Hepatocyte (in vitro differentiated cells): ENCODE measurements at places on chromosomes 5 and 9.

DNA sequence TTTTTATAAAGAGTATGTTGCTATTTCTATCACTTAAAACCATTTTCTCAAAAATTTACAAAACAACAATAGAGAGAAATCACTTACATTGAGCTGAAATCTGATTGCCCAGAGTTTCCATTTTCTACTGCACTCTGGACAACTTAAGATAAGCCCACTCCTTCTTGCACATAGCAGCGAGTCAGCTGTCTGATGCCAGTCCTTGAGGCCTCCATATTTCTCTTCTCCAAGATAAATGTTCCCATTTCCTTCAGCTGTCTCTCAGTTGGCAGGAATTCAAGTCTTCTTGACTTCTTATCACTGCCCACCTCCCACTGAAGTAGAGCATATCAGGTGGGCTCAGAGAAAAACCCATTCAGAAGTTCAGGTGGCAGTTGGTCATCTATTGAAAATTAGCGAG, 78.5 kb upstream of the PIP5K1B start:
- DNase-seq = no peak

DNA sequence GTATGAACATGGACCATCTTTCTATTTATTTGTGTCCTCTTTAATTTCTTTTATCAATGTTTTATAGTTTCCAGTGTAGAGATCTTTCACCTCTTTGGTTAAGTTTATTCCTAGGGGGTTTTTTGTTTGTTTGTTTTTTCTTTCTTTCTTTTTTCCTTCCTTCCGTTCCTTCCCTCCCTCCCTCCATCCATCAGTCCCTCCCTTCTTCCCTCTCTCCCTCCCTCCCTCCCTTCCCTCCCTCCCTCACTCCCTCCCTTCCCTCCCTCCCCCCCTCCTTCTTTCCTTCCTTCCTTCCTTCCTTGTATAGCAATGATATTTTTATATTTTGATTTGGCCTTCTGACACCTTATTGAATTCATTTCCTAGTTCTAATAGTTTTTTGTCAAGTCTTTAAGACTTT, 23.4 kb upstream of the IGFBPL1 start:
- no peak for DNase-seq

DNA sequence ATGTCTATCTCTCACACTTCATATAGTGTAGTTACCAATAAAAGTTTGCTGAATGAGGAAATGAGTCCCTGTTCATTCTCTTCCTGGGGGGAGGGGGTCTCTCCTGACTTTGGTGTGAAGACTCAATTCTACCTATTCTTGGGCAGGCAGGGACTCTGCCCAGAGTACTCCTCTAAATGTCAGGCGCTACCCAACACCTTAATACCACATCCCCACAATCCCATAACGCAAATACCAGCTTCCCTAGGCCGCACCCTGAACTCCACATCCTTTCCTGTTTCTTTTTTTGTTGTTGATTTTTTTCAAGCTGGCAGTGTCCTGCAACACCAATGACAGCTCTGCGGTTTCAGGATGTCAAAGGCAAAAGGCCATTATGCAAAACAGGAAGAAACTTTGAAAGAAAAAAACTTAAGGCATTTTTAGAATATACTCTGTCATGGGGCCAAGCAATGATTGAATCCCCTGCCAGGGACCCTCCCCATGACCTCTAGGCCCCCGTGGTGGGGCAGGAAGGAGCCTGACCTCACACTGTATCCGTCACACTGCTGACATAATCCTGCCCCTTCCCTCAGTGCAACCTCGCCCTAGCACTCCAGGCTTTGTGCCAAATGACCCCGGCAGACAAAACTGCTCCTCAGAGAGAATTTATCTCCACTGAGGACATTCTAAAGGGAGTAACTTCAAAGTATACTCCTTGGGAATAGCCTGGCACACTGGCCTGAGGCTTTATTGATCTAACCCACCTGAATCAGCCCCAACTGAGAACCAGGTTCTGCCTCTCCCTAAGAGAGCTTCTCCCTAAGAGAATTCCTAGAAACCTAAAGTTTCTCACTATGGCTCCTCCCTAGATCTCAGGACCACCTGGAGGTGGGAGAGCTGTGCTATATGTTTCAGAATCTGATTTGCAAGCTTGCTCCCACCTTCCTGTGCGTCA, 8.0 kb downstream of the B4GALT1 start:
- DNase-seq = peak; percentile 46

GRCh38 chr5:55897905-55898304, 46.7 kb downstream of the IL31RA start:
- DNase-seq = no peak

DNA sequence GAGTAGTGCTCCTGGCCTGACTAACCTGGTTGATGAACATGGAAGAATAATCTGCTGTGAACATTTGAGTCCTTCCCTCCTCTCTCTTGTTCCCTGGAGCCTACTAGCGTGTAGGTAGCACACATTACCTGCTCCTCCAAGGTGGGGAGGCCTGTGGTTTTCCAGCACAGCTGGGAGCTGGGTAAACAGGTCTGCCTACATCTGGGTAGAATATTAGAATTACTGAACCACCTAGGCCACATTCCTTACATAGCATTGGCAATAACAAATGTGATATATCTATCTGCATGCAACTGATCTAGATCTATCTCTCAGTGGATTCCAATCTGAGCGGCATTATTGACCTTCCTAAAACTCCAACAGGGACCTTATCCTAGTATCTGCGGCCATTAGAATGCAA, 151.0 kb upstream of the ZNF366 start:
- DNase-seq = no peak

GRCh38 chr9:76766126-76766525, 1.9 kb downstream of the PCA3 start:
- DNase-seq = no peak

GRCh38 chr9:120927269-120928014, 846 bp upstream of the TRAF1 start:
- DNase-seq = no peak

DNA sequence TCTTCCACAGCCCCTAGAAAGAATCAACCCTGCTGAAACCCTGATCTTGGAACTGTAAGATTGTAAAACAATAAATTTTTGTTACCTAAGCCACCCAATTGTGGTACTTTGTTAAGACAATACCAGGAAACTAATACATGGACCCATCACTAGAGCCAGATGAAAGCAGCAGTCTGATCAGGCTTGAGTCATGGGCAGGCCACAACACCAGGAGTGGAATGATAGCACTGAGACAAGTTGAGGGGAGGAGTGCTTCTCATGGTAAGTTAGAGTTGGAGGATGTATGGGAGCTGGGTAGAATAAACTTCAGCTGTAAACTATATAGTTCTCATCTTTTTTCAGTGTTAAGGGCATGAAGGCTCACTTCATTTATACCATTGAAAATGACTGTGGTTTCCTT, 164.4 kb upstream of the OR13F1 start:
- DNase-seq = no peak

DNA sequence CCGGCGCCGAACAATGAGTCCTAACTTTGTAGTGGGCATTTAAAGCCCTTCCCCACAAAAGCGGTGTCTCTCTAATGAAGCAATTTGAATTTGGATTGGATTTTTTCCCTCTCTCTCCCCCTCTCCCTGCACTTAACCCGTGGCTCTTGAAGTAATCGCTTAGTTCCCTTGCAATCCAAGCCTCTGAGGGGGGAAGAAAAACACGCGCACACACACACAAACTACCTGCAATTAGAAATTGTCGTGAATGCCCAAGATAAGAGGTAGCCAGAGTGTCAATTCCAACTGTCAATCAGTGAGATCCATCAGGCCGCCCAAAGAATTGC, 1.2 kb downstream of the LHX6 start:
- DNase-seq = no peak

- DNase-seq = no peak
These were observed 17.4 kb downstream of the AKNA start for GRCh38 chr9:114370251-114370967.

GRCh38 chr5:143165049-143165880, 238.2 kb downstream of the NR3C1 start:
- no peak for DNase-seq

DNA sequence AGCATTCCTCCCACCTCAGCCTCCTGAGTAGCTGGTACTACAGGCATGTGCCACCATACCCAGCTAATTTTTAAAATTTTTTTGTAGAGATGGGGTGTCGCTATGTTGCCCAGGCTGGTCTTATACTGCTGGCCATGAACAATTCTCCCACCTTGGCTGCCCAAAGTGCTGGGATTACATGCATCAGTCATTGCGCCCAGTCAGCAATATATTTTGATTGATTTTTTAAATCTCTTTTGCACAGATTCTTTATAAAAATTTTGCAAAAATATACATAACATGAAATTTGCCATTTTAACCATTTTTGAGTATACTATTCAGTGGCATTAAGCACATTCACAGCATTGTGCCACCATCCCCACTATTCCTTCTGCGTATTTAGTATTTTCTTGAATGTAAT, 94.0 kb downstream of the INVS start:
- DNase-seq = no peak

DNA sequence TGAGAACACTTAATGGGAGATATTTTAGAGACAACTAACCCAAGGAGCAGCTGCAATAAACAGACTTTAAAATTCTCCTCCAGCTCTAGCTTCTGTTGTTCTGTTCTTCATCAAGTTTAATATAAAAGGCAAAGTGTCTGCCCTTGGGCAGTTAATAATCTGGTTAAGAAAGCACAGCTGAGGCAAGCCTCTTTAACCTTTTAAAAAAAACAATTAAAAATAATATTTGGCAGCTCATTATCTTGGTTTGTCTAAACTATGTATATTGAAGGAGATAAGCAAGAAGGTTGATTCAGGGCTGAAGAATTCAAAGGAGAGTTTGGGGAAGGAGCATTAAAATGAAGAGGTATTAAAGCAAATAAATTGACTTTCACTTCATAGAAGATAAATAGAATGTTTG, 75.4 kb downstream of the TSSK1B start:
- DNase-seq = no peak

DNA sequence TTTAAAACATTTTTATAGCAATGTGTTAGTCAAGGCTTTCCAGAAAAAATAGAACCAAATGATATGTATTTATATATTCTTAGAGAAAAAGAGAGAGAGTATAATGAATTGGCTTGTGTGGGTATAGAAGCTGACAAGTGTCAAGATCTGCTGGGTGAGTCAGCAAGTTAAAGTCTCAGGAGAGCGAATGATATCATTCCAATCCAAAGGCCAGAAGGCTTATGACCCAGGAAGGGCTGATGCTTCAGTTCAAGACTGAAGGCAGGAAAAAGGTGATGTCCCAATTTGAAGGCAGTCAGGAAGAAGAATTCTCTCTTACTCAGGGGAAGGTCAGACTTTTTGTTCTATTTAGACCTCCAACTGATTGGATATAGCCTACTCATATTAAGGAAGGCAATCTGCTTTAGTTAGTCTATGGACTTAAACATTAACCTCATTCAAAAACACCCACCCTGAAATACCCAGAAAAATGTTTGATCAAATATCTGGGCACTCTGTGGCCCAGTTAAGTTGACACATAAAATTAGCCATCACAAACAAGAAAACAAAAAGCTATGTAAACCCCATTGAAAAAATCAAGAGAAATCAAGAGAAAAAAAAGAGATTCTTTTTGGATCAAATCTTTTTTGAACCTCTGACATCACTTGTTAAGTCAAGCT, 189.6 kb downstream of the PIK3R1 start:
- peak; percentile 62 for DNase-seq

GRCh38 chr5:149441986-149442385, 62.9 kb upstream of the IL17B start:
- no peak for DNase-seq

DNA sequence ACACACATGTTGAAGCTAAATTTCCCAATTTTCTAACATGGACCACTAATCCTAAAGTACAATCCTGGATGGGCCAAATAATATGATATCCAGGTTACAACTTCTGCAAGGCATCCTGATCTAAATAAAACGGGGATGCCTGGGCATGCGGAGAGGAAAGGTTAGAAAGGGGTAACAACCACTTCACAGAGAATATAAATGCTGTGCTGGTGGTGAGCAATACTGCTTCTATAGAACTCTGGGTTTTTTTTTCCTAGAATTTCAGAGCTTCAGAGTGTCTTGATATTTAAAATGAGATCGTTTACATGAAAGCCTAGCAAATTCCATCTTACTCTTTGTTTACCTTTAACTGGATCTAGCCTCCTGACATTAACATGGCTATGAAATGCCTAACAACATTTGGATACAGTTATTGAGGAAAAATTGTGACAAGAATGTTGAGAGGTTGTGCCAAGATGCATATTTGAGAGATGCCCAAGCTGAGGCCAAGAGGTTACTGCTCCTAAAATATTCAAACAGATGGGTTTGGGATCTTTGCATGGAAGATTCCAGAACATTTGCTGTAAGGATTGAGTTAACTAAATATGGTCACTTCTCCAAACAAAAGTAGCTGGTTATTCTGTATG, 22.4 kb downstream of the TNFAIP8 start:
- DNase-seq = no peak

DNA sequence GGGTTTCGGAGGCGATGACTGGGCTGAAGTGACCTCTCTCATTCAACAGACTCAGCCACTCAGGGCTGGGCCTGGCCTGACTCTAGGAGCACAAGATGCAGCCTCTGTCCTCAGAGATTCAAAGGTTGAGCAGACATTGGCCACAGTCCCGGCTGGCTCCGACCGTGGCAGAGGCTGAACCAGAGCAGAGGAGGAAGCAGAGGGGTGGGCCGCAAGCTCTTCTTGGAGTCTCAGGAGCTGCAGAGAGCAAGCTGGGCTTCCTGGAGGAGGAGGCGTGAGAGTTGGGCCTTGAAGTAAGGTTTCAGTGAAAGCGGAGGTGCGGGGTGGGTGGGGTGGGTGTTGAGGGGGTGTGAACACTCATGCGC, 37.6 kb downstream of the ALG2 start:
- DNase-seq = no peak

DNA sequence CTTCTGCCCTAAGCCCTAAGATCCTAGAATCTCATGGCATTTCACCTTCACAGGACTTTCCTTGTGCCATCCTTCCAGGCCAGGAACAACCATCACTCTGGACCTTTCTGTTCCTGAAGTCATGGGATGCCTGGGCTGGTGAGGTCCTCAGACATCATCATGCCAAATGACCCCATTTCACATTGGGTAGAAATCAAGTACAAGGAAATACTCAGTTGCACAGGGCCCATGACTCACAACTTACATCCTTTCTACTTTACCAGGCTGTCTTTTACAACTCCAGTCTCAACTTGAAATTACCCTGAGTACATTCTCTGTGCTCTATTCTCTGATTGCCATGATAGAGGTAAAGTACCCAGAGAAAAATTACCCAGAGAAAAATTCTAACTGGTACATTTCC, 167.1 kb downstream of the PIK3R1 start:
- no peak for DNase-seq

- no peak for DNase-seq
These were observed 341 bp downstream of the MXD3 start for GRCh38 chr5:177311392-177311722.

DNA sequence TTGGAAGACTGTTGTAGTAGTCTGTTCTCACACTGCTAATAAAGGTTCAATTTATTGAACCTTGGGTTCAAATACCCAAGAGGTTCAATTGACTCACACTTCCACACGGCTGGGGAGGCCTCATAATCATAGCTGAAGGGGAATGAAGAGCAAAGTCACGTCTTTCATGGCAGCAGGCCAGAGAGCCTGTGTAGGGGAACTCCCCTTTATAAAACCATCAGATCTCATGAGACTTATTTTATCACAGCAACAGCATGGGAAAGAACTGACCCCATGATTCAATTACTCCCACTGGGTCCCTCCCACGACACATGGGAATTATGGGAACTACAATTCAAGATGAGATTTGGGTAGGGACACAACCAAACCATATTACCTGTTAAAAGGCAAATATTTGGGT, 268.2 kb downstream of the TMEM167A start:
- no peak for DNase-seq

GRCh38 chr9:97293818-97294217, 13.6 kb upstream of the CCDC180 start:
- DNase-seq = no peak

- DNase-seq = no peak
These were observed 24.4 kb downstream of the SLC6A7 start for GRCh38 chr5:150214289-150214688.
